ENCODE measurements at places on chromosomes 5 and 9. TPM values are rescaled to one million over a fixed set of nuclear protein-coding genes. Genes with fewer than 3 reads are reported as not detected.

Gene DND1
- not detected for total RNA-seq

Gene RUSC2
- total RNA-seq = 24.2 TPM

Gene TLR4
- 18.1 TPM for total RNA-seq

Gene CARD9
- total RNA-seq = 20.0 TPM

Gene CARTPT
- not detected for total RNA-seq

Gene DYNC2I2
- 59.9 TPM for total RNA-seq

Gene LHX6
- not detected for total RNA-seq

Gene CBY3
- not detected for total RNA-seq

Gene KIF27
- total RNA-seq = 2.9 TPM

Gene TTC23L
- total RNA-seq = not detected

DNA sequence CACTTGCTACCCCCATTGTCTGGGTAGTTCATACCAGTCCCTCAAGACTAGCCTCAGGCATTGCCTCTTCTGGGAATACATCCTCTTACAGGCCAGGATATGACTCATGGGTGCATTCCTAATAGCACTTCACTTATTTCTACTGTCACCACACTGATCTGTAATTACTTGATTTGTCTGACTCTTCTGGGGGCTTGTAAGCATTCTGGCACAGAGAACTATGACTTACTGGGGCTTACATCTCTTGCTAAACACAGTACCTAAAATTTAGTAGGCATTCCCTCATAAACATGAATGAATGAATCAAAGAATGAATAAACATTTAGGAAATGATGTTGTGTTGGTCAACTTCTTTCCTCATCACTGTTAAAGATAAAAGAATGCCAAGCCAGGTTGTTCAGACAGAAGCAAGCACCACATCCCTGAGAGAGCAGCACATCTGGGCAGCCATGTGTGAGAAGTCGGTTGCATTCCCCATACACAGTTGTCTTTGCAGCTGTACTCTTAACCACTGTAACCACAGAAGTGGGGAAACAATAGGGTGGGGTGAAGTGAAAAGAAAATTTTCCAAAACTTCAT, 27.6 kb downstream of the IL7R start:
- DNase-seq = peak; percentile 84

DNA sequence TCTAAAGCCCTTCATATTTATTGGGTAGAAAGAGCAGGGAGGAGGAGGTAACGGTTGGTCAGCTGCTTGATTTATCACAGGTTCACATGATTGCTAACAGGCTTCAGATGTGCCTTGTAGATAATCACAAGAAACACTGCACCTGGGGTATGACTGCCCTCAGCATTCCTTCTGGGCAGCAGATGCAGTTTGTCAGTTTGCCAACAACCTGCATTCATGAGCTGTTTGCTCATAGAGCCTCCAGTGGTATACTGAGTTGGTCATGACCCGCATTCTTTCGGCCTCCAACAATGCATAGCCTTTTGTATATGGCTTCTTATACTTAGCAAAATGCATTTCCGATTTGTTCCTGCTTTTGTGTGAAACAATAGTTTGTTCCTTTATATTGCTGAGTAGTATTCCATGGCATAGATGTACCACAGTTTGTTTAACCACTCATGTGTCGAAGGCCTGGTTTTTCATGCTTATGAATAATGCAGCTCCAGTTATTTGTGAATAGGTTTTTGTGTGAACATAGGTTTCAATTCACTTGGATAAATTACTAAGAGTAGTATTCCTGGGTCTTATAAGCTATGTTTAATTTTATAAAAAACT, 83.6 kb downstream of the ARHGEF28 start:
- no peak for DNase-seq

- DNase-seq = no peak
Measured at GRCh38 chr9:101117161-101117560, 88.6 kb downstream of the PLPPR1 start.

GRCh38 chr5:74316064-74316603, 324.4 kb downstream of the ENC1 start:
- DNase-seq = peak; percentile 78

DNA sequence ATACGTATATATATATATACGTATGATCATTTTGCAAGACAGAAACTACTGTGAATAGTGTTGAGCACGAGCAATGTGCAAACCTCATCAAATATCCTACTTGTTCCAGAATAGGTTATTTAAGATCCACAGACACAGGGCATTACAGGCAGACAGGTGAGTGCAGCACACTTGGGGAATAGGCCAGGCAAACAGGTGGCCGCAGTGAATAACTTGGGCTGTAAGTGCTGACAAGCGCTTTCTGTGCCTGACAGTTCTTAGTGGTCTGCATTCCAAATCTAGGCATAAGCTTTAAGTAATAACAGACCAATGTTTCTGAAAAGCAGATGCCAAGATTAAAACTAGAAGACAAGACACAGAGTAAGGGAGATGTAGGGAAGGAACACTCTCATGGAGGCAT, 77.9 kb downstream of the LHFPL2 start:
- no peak for DNase-seq

GRCh38 chr5:55904152-55904551, 53.0 kb downstream of the IL31RA start:
- no peak for DNase-seq

GRCh38 chr9:2559192-2560152, 62.1 kb upstream of the VLDLR start:
- DNase-seq = peak; percentile 95

DNA sequence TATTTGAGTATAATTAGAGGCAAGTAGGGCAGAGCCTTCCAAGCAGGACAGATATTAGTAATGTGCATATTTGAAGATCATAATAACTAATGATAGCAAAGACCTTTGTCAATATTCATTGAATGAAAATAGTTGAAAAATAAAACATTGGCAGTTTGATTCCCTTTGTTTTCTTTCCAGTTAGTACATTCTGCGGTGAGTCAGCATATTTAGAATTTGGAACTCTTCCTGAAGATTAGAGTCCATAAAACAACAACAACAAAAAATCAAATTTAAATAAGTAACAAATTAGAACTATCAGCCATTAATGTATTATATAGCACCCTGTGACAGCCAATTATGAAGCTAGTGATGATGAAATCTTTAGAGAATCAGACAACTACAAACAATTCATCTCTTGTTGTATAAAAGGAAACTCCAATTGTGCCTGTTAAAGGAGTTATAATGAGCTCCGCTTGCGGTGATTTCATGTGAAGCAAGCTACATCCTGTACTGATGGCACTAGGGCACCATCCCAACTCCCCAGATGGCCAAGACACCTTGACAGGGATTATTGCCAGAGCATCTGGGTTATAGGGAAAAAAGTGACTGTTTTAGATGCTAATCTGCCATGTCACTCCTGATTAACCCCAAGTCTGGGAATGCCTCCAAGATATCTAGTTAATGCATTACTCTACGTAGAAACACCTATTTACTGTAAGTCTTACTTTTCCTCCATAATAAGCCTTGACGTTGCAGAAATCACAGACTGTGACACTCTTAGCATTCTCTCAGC, 6.8 kb downstream of the IFNA8 start:
- DNase-seq = peak; percentile 52

DNA sequence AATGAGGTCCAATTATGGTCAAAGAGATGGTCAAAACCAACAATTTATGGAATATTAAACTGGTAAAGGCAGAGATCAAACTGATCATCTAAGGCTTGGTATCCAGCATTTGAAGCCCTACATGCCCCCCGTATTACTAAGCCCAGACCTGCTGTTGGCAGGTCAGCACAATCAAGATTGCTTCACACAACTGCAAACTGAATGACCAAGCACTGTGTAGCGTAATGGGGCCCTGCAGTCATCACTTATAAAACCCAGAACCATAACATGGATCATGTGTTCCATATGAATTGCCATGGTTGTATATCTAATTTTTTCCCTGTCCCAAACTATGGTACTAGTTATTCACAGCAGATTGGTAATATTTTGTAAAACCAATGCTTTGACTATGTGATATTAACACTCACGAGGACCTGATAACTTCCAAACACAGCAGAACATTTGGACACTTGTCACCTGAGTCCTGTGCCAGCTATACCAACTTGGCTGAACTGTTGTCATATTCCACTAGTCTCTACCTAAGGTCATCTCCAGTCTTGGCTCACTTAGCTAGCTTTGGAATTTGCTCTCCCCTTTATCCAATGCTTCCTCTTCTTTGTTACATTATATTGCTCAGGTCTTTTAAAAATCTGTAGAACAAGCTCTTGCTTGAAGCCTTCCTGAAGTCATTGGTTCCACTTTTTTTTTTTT, 81.7 kb upstream of the HMHB1 start:
- no peak for DNase-seq

DNA sequence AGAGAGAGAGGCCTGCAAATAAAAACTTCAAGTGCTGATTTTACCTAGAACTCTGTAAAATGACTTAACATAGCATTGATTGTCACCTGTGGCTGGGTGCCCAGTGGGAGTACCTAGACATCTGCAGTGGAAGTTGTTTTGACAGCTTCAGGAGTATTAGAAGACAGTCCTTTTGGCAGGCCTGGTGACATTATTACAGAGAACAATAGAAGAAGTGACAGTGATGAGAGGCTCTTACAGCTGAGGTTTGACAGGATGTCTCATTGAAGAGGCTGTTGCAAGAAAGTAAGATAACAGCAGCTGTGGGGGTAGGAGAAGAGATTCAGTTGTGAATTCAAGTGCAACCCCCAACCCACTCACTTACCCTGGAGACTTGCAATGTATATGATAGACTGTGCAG, 27.9 kb upstream of the MUSK start:
- DNase-seq = no peak

DNA sequence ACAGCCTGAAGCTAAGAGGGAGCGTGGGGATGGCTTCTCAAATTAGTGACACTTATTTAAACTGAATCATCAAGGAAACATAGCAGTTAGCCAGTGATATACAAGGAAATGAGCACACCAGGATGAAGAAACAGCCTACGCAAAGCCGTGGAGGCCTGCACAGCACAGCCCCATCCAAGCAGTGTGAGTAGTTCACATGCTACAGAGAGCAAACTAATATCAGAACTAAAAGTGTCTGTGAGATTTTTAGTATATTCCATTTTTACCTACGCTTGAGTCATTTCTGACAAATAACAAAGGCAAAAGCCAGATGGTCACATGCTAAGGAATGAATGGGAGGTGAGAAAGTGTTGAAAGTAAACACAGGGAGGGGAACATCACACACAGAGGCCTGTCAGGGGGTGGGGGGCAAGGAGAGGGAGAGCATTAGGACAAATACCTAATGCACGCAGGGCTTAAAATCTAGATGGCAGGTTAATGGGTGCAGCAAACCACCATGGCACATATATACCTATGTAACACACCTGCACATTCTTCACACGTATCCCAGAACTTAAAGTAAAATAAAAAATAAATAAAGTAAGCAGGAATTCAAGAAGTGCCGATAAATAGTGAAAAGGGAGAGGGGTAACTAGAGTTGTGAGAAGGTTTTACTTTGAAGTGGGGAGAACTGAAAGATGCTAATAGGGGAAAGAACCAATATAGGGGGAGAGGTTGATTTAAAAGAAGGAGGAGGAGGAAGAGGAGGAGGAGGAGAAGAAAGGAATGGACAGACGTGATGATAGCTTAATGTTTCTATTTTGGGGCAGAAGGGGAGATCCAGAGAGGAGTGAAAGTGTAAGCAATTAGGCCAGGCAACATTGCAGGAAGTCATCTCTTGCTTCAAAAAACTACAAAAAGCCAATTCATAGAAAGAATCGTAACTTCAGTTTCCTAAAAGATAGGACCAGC, 100.9 kb upstream of the PTGER4 start:
- DNase-seq = no peak

DNA sequence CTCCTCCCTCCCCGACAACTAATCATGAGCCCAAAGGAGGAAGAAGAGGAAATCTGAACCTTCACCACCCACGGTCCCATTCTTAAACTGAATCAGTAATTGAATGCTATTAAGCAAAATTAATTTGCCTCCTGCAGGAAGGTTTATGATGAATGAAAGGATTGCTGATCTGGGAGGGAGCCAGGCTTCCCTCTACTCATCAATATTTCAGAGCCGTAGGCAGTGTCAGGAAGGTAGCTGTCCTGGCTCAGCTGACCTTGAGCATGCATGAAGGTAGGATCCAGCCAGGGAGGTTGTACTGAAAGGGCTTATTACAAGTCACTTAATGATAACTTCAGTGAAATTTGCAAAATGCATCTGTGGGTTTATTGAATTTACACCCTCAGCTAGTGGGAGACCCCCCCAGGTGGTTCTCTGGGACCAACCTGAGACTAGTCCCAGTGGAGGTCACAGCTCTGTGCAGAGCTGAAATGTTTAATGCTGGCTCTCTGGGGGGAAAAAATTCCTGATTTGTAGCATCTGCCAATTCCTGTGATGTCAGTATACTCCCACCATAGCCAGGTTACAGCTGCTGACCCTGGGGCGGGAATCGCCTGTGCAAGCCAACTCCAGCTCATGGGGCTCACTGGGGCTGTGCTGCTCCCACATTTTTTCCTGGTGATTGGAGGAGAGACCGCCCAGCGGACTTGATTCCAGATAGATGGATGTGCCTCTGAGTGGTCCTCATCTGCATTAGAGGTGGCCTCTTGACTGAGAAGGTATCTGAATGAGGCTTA, 47.9 kb upstream of the NCS1 start:
- DNase-seq = no peak

- no peak for DNase-seq
Measured at GRCh38 chr9:97895211-97895610, 27.1 kb downstream of the TRMO start.

- no peak for DNase-seq
Measured at GRCh38 chr9:89972535-89972934, 367.7 kb downstream of the GADD45G start.

GRCh38 chr5:54390015-54390414, 65.5 kb upstream of the HSPB3 start:
- DNase-seq = peak; percentile 52

- peak; percentile 93 for DNase-seq
Measured at GRCh38 chr5:14108170-14108996, 34.8 kb upstream of the TRIO start.

DNA sequence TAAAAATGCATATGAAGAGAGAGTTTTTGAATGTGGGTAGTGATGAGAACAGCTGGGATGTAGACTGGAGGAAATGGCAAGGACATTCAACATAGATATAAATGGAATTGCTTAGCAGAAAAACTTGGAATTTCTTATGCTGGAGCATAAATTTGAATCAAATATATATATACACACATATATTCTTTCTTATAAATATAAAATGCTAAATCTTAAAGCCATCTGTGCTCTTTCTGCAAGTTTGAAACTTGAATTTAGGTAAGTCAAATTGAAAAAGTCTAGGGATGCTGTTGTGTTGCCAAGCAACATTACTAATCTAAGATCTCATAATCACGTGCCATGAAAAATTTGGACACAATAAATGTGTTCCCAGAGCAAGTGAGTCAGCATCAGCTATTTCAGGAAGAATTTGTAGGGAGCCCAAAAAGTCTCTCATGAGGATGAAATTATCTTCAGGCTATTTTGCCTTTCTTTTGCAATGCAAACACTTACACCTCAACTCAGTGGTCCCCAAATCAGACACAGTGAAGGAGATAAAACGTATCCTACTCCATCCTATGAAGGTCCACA, 58.4 kb upstream of the ALDH1A1 start:
- peak; percentile 52 for DNase-seq

- no peak for DNase-seq
Measured at GRCh38 chr5:172749076-172749475, 21.9 kb downstream of the DUSP1 start.

DNA sequence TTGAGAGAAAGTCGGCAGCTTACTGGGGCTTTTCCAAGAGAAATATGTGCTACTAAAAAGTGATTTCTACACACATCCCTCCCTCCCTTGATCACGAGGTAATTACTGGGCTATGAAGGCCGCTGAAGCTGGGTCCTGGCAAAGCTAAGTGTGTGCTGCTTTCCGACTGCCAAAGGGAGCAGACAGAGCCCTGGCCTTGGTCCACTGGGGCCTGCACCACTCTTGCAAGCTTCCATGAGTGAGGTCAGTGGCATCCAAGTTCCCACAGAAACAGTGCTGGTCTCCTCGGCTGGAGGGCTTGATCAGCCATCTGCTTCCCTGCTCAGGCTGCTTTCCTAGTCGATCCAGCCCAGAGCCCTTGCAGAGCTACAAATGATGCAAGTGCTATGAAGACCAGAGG, 154.8 kb upstream of the LHFPL2 start:
- peak; percentile 44 for DNase-seq

Measured in fibroblast of villous mesenchyme (primary cell).